NCI-H2107 (cell line): ENCODE measurements at places on chromosomes 6 and 20.

DNA sequence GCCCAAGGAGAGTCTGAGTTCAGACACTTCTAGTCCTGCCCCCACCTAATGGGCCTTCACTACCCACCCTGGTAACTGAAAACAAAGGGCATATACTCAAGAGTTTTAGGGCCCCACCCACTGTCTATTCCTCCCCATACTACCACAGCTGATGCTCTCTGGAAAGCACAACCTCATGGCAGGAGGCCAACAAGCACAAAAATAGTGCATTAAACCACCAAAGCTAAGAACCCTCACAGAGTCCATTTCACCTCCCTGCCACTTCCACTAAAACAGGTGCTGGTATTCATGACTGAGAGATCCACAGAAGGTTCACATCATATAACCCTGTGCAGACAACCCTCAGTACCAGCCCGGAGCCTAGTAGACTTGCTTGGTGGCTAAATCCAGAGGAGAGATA lies 132.1 kb upstream of the ADGRB3 start:
- no peak for DNase-seq

DNA sequence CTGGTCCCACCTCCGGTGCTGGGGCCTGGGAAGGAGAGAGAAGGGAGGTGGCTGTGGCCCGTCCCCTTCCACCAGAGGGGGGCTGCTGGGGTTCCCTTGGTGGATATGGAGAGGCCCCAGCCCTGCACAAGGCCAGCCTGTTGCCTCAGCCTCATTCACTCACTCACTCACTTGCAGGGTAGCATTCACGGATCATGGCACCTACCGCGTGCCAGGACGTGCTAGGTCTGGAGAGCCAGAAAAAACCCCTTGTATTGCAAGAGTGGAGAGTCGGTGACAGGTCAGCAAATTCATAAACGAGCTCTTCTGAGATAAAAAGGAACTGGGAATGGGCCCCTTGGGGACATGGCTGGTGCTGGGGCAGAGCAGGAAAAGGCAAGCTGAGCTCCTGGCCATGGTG lies 6.4 kb upstream of the ZBTB46 start:
- DNase-seq, result no peak

- DNase-seq, result no peak
Measured at GRCh38 chr6:19549109-19549508, 288.1 kb upstream of the ID4 start.

DNA sequence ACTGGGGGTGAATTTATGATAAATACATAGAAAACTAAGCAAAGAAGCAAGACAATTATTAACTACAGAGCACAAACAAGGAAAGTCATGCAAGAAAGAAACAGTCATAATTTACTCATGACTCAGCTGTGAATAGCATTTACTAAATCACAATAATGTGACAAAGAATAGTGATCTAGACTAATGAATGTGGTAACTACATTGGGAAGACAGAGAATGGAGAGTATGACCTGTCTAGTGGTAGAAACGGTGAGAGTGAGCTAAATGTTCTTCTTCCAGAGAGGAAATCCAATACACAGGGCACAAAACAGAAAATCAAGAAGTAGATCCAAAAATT lies 153.5 kb upstream of the DST start:
- no peak for DNase-seq

DNA sequence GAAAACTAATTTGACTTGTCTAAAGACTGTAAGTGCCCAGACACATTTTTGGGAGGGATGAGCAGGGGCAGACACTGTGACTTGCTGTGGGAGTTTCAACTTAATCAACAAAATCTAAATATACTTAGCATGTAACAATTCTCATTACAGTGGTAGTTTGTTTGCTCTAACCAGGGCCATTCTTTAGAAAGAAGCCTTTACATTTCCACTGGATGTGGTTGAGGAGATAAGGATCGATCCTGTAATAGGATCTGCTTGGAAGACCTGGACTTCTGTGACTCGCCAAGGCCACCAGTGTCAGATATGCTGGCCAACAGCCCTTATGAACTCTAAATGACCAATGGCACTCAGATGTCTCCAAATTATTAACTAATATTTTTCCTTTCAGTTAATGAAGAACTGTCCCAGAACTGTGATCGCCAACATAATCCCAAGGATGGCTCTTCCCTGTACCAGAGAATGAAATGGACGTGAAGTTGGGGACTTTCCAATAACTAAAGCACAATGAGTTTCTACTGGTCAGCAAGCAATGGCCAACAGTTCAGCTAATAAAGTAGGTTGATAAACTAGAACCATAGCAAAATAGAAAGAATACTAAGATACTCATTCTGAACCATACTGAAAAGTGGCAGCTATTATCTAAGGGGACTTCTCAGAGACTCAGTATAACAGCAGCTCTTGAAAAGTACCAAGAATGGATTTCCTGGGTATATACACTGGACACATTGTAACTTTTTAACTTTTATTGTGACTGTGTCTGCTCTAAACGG lies 7.5 kb downstream of the SMLR1 start:
- no peak for DNase-seq

DNA sequence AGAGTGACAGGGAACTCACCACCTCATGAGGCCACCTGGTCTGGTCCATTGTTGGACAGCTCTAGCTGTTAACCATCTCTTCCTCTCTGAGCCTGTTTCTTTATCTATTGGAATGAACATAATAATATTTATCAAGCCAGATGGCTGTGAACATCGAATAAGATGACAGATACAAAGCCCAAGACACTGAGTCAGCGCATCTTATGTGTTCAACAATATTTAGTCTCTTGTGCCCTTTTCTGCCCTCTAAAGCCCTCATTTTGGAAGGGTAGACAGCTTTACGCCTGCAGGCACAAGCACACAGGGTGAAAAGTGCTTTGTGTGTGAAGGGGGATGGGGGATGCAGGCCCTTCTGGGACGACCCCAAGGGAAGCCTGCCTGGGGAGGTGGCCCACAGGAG lies 164.0 kb downstream of the GRM4 start:
- DNase-seq, result no peak

DNA sequence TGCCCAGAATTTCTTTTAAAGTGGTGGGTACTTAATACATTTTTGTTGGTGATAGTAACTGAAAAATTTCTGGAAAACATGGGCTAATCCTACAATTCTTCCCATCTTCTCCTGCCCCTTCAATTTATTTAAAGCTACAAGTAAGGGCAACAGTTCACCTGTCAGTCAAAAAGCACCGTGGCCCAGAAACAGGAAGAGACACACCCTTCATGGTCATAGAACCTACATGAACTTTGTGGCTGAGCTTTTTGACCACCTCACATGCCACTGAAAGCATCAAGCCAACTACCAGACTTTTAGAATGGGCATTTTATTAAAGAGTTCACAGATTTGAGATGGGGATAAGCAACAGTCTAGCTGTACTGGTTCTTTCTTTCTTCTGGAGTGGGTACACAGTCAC lies 201.1 kb upstream of the CNR1 start:
- no peak for DNase-seq

- no peak for DNase-seq
Measured at GRCh38 chr6:36607683-36608386, 13.7 kb downstream of the SRSF3 start.

DNA sequence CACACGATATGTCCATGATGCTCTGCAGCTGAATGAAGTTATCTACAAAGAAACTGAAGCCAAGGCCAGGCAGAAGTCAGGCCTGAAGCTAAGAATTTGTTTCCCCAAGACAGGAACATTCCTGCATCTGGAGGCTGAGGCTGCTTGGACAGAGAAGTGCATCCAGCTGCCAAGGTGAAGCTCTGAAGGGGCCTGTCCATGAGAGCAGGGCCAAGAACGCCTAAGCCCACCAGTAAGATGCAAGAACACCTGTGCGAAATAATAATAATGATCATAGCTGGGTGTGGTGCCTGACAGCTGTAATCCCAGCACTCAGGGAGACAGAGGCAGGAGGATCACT lies 37.7 kb upstream of the B4GALT5 start:
- no peak for DNase-seq

- no peak for DNase-seq
Measured at GRCh38 chr6:127343809-127344659, 625 bp upstream of the ECHDC1 start.

DNA sequence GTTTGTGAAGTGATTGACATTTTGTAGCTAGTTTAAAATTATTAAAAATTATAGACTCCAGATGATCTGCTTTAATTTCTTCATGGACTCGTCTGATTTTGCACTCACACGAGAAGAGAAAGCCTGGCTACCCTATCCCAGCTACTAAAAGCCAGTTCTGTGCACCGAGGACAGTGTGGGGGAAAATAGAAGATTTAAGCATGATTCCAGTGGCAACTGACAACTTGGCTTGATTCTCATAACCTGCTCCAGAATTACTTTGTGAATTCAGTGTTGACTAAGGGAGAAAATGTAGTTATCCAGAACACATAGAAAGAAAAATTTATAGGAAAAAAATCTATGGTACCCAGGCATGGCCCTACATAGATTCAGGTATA lies 88.7 kb downstream of the SNAP25 start:
- DNase-seq, result no peak
